GF-D8 (cell line): ENCODE measurements at places on chromosomes 2 and 18.

DNA sequence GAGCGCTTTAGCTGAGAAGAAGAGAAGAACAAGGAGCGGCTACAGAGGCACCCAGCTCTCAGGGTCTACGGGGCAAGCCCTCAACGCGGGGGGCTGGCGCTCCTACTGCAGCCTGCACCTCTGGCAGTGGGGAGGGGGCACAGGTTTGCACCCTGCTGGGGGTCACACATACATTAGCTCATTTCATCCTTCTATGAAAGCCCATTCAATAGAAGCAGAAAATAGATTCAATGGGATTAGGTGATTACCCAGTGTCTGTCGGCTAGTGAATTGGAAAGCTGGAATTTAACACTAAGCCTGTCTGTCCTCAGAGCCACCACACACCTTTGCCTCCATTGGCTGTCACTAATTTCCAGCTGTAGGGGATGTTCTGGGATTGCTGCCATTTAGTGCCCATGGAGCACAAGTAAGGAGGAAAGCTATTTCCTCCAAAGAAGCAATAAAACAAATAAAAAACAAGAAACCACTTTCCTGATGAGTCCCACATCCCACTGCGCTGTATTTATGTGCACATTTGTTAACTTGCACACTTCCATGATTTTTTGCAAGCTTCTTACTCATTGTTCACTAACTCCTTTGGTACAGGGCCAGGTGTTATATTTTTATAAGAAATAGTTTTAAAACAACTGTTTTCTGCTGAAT, 319.6 kb upstream of the REV1 start:
- no peak for DNase-seq

- no peak for DNase-seq
Observed at GRCh38 chr2:98935777-98936352, at the start of gene CRACDL. Gene CRACDL (minus strand): TSS chr2:98936225. CDS start chr2:98846800, 89,425 bp downstream.

DNA sequence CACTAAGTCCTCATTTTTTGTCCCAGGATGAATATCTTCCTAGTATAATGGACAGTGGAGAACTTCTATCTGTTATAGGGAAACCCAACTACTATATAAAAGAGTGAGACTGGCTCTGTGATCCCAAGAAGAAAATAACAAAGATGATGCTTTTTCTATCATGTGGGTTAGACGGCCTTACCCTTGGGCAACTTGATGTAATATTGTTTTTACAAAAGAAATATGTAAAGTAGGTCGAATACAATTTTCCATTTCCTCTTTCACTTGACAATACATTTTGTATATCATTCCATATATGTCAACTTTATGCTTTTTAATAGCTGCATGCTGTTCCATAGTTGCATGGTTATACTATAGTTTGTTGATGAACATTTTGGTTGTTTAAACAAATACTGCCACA, 87.5 kb upstream of the SESTD1 start:
- no peak for DNase-seq

DNA sequence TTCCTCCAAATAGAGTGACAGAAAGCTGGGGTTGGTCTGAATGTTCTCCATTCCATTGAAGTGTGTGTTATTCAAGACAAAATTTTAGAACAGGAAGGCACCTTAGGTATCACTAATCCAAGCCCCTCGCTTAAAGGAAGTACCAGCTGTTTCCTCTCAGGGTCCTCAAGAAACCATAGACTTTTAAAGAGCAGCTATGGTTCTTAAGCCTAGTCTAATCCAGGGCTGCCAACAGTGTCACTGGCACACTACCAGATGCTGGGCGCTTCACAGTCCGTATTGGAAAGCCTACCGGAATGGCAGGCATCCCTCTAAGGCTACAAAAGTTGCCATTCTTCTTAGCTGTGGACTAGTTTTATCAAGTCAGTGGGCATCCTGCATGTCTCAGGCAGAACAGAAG, 1.9 kb downstream of the NEMP2 start:
- peak; percentile 12 for DNase-seq
